ENCODE measurements at places on chromosomes 4 and X.

- no peak for DNase-seq
- no peaks in the 10 kb centered on the region for H3K4me1 ChIP-seq
- no peaks in the 10 kb centered on the region for H3K36me3 ChIP-seq
- H3K27ac ChIP-seq, result no peak overlapping the region
Observed at GRCh38 chrX:79259073-79259689, 108.0 kb downstream of the ITM2A start.

- DNase-seq, result no peak
- no peaks in the 10 kb centered on the region for H3K4me1 ChIP-seq
- no peak overlapping the region for H3K4me3 ChIP-seq
- H3K27me3 ChIP-seq, result no peaks in the 10 kb centered on the region
Observed at GRCh38 chr4:91936311-91936710, 367.5 kb upstream of the GRID2 start.

DNA sequence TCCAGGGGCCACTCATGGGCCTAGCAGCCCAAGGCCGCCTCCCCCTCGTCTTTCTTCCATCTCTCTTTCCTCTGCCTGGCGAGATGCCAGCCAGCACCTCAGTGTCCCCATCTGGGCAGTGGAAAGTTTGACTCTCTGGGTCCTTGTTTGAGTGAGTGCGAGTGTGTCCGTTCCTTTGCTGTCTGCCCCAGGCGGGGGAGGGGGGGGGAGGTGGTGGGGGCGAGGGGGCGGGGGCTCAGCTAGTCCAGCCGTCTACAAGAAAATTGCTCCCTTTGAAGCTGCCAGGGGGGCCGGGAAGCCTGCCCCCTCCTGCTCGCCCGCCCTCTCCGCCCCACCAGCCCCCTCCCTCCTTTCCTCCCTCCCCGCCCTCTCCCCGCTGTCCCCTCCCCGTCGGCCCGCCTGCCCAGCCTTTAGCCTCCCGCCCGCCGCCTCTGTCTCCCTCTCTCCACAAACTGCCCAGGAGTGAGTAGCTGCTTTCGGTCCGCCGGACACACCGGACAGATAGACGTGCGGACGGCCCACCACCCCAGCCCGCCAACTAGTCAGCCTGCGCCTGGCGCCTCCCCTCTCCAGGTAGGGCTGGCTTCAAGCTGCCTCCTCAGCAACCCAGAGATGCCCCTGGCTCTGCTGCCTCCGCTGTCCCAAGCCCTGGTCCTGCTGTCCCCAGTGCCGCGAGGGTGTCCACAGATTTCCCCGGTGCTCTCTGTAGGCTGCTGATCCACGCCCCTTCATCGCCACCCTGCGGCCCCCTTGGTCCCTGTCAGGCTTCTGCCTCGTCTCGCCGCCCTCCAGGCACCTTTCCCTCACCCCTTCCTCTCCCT lies at the start of gene BGN:
TSS of gene BGN (plus strand) at position 440 of the 821 bp plus-strand sequence. CDS start 9,652 bp downstream, outside the sequence.
- H3K4me3 ChIP-seq, result peak within 1 kb of the TSS; percentile 24
- H3K27me3 ChIP-seq, result no peaks in the 10 kb centered on the region
- no peak within 1 kb of the TSS for H3K27ac ChIP-seq
- H3K4me1 ChIP-seq, result no peaks in the 10 kb centered on the region
- DNase-seq, result no peak

- no peak overlapping the region for H3K27ac ChIP-seq
- H3K36me3 ChIP-seq, result no peaks in the 10 kb centered on the region
- no peak for DNase-seq
- H3K27me3 ChIP-seq, result no peaks in the 10 kb centered on the region
Observed at GRCh38 chrX:17550011-17550410, 175.0 kb downstream of the NHS start.

- no peak overlapping the region for H3K27ac ChIP-seq
- no peaks in the 10 kb centered on the region for H3K36me3 ChIP-seq
- peaks cover 3% of the 10 kb centered on the region for H3K4me1 ChIP-seq
Observed at GRCh38 chr4:83209419-83209818, 75.2 kb downstream of the COQ2 start.

DNA sequence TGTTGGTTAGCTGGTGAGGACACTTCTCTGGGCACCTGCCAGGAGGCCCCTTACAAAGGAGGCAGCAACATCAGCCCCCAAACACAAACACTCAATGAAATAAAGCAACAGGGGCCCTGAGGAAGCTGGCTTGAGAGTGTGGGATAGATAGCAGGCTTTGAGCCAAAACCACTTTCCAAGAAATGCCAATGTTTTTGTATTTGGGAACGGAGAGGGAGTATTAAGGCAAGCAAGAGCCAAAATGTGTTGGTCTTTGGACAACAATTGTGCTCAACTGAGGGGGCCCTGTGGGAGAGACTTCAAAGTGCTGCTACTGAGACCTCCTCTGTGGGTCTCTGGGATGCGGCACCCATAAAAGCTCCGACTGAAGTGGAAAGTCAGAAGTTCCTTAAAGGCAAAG lies 41.0 kb downstream of the RAI2 start:
- no peaks in the 10 kb centered on the region for H3K4me1 ChIP-seq
- H3K4me3 ChIP-seq, result no peak overlapping the region
- no peaks in the 10 kb centered on the region for H3K27me3 ChIP-seq
- H3K36me3 ChIP-seq, result no peaks in the 10 kb centered on the region

DNA sequence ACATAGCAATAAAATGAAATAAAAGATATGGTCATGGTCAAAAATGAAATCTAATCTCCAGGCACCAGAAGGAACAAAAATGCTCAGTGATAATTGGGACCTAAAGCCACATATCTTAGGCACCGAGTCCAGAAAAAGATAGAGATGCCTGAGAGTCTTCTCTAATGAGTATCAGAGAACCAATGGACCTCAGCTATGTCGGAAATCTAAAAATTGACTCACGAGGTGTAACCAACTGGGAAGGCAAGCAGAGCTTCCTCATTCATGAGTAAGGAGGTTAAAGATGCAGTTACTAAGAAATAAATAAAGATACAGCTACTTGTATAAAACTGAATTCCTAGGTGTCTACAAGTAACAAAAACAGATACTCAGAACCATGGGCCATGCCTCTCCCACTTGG lies 72.1 kb downstream of the KLHL34 start:
- no peak for DNase-seq
- no peaks in the 10 kb centered on the region for H3K4me1 ChIP-seq
- H3K36me3 ChIP-seq, result no peaks in the 10 kb centered on the region
- H3K27ac ChIP-seq, result no peak overlapping the region
- H3K27me3 ChIP-seq, result no peaks in the 10 kb centered on the region
- H3K4me3 ChIP-seq, result no peak overlapping the region

DNA sequence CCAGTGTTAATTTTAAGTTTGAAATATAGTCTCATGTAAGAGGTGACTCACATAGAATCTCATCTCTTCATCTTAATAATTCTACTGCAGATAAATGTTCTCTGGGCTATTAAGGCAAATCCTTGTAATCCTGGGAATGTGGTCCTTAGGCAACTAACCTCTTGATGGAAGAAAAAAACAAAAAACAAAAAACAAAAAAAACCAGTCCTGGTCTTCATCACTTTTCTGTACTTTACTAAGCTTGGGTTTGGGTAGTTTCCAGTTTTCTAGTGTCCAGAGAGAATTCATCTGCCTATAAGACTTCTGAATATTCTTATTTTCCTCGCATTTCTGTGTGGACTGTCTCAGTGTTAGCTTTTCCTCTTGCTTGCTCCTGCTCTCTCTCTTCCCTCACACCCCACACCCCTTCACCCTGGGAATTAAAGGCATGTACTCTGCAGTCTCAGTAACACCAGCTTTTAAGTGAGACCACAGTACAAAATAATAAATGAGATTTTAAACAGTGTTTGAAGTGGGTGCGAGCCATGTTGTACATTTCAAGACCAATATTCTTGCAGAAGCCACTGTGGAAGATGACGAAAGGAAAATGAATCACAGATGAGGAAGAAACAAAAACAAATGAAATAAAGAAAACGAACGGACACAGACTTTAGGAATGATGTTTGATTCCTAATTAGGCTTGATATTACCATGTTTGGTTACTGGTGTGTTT lies 51.7 kb downstream of the HAND2 start:
- no peak overlapping the region for H3K27ac ChIP-seq
- no peaks in the 10 kb centered on the region for H3K4me1 ChIP-seq
- H3K36me3 ChIP-seq, result no peaks in the 10 kb centered on the region
- no peak overlapping the region for H3K4me3 ChIP-seq
- no peak for DNase-seq
- H3K27me3 ChIP-seq, result no peaks in the 10 kb centered on the region

GRCh38 chr4:138815811-138816210 lies 199.8 kb upstream of the NOCT start:
- H3K4me1 ChIP-seq, result no peaks in the 10 kb centered on the region
- H3K36me3 ChIP-seq, result no peaks in the 10 kb centered on the region
- no peak overlapping the region for H3K27ac ChIP-seq
- DNase-seq, result no peak
- no peak overlapping the region for H3K4me3 ChIP-seq

DNA sequence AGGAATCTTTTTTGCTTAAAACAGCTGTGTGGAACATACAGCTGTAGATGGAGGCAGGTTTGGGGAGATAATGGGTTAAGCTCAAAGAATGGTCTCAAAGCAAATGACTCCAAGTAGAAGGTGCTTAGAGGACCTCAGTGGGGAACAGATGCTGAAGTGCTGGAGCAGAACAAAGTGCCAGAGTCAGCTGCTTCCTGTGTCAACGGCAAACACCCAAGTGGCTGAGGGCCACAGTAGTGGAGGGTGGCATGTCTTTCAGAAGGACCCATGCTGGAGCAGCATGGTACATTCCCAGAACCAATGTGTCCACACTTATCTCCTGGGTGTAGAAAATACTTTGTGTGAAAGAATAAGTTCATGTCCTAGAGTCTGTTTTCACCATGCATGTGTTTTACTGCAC lies 197.5 kb downstream of the CCNG2 start:
- H3K4me3 ChIP-seq, result no peak overlapping the region
- H3K27ac ChIP-seq, result no peak overlapping the region
- DNase-seq, result no peak

GRCh38 chrX:120308959-120309872 lies 2.0 kb downstream of the TMEM255A start:
- peak overlapping the region; percentile 35 for H3K4me3 ChIP-seq
- no peak for DNase-seq
- H3K36me3 ChIP-seq, result no peaks in the 10 kb centered on the region
- H3K4me1 ChIP-seq, result no peaks in the 10 kb centered on the region

- no peaks in the 10 kb centered on the region for H3K36me3 ChIP-seq
- no peaks in the 10 kb centered on the region for H3K27me3 ChIP-seq
Observed at GRCh38 chrX:101062176-101062575, 10.3 kb upstream of the TRMT2B start.

GRCh38 chrX:18799911-18800310 lies 92.5 kb downstream of the PPEF1 start:
- H3K4me3 ChIP-seq, result no peak overlapping the region
- H3K27ac ChIP-seq, result no peak overlapping the region
- DNase-seq, result no peak
- H3K27me3 ChIP-seq, result no peaks in the 10 kb centered on the region
- no peaks in the 10 kb centered on the region for H3K4me1 ChIP-seq

- H3K4me1 ChIP-seq, result no peaks in the 10 kb centered on the region
- H3K27me3 ChIP-seq, result no peaks in the 10 kb centered on the region
- DNase-seq, result no peak
- no peak overlapping the region for H3K4me3 ChIP-seq
- no peak overlapping the region for H3K27ac ChIP-seq
Observed at GRCh38 chr4:88897752-88898151, 159.2 kb downstream of the FAM13A start.

DNA sequence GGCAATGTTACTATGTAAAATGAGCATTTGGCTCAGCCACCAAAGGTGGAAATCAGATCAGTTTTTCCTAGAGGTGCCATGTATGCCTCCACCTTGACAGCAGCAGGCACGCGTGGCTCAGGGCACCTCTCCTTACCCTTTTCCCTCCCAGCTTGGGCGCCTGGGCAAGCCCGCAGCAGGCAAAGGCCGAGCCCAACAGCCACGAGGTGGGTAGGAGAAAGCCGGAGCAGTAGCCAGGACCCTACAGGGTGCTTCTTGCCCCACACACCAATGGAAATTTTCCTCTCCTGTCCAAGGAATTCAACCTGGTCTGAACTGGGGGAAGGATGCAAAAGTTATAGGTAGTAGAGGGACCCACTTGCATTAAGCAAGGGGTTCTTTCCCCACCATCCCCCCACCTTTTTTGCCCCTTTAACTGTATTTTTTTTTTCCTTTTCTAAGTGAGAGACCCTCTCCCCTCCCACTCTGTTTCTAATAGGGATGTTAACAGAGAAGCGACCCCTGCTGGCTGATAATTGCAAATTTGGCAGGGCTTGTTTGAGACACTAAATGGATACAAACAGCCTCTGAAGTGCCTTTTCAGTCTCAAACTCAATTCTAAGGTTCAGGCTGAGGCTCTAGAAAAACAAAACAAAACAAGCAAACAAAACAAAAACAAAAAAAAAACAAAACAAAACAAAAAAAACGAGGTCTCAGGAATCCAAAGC lies 895.1 kb downstream of the PCDH18 start:
- H3K36me3 ChIP-seq, result no peaks in the 10 kb centered on the region
- no peaks in the 10 kb centered on the region for H3K4me1 ChIP-seq
- DNase-seq, result peak; percentile 29
- no peak overlapping the region for H3K27ac ChIP-seq
- no peak overlapping the region for H3K4me3 ChIP-seq
- H3K27me3 ChIP-seq, result no peaks in the 10 kb centered on the region

GRCh38 chr4:76546759-76547742 lies 112.0 kb downstream of the SHROOM3 start:
- no peaks in the 10 kb centered on the region for H3K36me3 ChIP-seq
- no peaks in the 10 kb centered on the region for H3K4me1 ChIP-seq
- H3K4me3 ChIP-seq, result no peak overlapping the region
- no peak for DNase-seq
- no peak overlapping the region for H3K27ac ChIP-seq

GRCh38 chrX:17595456-17596035 lies 141.7 kb upstream of the SCML1 start:
- H3K4me1 ChIP-seq, result no peaks in the 10 kb centered on the region
- H3K27ac ChIP-seq, result no peak overlapping the region
- H3K4me3 ChIP-seq, result no peak overlapping the region
- no peaks in the 10 kb centered on the region for H3K27me3 ChIP-seq
- DNase-seq, result no peak
- no peaks in the 10 kb centered on the region for H3K36me3 ChIP-seq

DNA sequence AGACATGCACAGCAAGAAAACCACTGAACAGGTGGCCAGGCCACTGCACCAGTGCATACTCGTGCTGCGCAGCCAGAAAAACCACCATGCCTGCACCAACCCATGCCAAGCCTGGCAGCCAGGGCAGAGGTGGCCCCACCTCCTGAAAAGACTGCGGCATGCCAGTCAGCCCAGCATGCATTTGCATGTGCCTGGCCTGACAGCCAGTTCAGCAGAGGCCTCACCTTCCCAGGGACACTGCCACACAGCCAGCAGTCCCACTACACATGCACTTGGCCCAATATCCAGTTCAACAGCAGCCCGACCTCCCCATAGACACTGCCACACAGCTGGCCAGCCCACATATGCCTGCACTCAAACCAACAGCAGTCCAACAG lies 43.5 kb upstream of the DDX60 start:
- DNase-seq, result no peak
- H3K36me3 ChIP-seq, result no peaks in the 10 kb centered on the region
- H3K4me3 ChIP-seq, result no peak overlapping the region
- H3K27me3 ChIP-seq, result no peaks in the 10 kb centered on the region
- no peak overlapping the region for H3K27ac ChIP-seq

GRCh38 chrX:77505227-77505626 lies 58.0 kb downstream of the FGF16 start:
- no peaks in the 10 kb centered on the region for H3K27me3 ChIP-seq
- no peaks in the 10 kb centered on the region for H3K4me1 ChIP-seq
- no peak overlapping the region for H3K27ac ChIP-seq
- H3K36me3 ChIP-seq, result no peaks in the 10 kb centered on the region

GRCh38 chrX:71052721-71053120 lies 15.4 kb downstream of the SNX12 start:
- no peaks in the 10 kb centered on the region for H3K27me3 ChIP-seq
- H3K27ac ChIP-seq, result no peak overlapping the region
- no peaks in the 10 kb centered on the region for H3K36me3 ChIP-seq
- no peak for DNase-seq
- peak overlapping the region; percentile 41 for H3K4me3 ChIP-seq

Measured in iPS DF 6.9 (cell line).